ENCODE measurements at places on chromosomes 7 and 10.

GRCh38 chr7:70355198-70356020, 757.1 kb downstream of the AUTS2 start:
- no peak for DNase-seq

- no peak for DNase-seq
Measured at GRCh38 chr7:140026935-140027334, 35.8 kb downstream of the PARP12 start.

DNA sequence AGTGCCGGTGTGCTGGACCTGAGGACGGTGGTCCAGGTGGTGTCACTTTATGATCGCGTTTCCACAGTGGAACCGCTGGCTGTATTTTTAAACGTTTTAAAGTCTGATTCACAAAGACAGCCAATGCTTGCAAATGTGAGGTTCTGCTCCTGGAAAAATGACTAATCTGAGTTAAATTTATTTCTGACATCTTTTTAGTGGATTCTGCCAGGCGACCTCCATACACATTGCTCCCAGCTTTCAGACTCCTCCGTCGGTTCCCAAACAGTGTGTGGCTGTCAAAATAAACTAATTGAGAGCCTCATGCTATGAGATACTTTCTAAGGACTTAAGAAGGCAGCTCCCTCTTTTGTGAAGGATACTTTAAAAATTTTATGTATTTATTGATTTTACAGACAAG, 12.7 kb upstream of the TTYH3 start:
- DNase-seq: peak; percentile 44

DNA sequence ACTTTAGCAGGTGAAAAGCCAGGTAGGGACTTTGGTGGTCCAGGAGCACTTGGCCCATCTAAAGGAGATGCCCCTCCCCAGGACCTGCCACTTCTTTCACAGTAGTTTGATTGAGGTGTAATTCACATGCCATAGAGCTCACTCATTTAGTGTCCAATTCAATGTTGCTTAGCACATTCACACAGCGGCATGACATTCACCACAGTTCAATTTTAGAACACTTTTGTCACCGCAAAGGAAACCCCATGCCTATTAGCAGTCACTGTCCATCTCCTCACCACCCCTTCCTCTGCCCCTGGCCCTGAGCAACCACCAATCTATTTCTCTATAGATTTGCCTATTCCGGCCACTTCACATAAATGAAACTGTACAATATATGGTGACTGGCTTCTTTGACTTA, 211.6 kb upstream of the ZMIZ1 start:
- DNase-seq: no peak

GRCh38 chr10:58174831-58175230, 92.9 kb downstream of the IPMK start:
- no peak for DNase-seq

DNA sequence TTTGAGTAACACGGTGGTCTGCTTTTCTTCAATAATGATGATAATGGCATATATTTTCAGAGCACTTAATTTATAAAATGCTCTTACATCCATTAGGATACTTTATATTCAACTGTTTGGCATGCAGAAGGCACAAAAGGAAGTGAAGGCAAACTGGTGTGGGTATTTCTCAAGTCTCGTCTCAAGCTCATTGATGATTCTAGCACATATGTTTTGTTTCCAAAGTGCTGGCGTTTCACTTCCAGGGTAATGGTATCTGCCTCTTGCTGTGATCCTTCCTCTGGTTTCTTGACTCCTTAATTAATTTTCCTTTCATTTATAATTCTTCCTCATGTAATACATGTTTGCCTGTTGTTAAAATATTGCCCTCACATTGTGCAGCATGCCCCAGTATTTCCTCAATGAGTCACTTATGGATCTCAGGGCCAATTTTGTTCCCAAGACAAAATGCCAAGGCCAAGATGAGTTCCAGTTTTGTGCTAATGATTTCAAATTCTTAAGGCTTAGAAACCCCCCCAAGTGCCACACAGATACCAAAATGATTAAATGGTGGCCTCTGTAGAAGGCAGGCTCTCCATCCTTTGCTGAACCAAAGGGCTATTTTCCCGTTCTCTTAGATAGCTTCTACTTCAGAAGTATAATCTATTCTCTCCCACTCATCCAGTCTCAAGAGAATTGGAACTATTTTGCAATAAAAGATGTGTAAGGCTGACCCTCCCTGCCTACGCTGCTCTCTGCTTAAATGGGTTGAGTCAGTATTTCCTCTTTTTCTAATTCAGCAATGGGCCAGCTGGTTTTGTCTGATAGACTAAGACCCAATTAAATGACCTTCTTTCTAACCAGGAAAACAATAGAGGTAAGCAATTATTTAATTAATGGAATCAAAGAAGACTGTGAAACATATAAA, 171.2 kb downstream of the ZNF365 start:
- DNase-seq: peak; percentile 47

- no peak for DNase-seq
Measured at GRCh38 chr10:72719941-72720592, 28.1 kb downstream of the MCU start.

DNA sequence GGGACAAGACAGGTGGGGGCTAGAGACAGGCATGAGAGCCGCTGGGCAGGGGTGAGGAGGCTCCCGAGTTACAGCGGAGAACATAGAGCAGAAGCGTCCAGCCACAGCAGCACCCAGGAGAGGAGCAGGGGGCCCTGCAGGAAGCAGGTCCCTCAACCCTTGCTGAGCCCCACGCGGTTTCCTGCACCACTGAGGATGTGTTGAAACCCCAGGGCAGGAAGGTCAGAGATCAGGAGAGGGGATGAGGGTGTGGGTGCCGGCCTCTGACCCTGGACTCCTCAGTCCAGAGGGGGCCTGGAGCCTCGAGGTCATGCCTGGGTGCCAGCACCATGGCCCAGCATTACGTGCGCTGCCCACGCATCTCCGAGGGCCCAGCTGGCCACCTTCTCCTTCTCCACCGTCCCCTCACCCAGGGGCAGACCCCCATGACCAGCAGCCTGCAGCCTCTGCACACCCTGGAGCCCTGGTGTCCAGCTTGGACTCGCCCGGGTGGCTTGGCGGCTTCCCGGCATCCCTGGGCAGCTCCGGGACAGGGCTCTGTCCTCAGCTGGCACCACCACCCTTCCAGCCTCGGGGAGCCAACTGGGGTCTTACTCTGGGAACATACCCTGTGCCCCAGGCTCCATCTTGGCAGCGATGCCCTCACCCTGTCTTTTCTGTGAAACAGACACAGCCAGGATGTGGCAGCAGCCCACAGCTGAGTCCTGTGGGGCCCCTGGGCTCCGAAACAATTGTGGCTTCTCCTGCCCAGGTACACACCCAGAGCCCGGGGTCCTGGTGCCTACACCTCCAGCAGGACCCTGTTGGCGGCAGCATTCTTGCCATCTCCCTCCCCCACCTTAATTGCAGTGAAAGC, 52.0 kb downstream of the STK32C start:
- DNase-seq: no peak

DNA sequence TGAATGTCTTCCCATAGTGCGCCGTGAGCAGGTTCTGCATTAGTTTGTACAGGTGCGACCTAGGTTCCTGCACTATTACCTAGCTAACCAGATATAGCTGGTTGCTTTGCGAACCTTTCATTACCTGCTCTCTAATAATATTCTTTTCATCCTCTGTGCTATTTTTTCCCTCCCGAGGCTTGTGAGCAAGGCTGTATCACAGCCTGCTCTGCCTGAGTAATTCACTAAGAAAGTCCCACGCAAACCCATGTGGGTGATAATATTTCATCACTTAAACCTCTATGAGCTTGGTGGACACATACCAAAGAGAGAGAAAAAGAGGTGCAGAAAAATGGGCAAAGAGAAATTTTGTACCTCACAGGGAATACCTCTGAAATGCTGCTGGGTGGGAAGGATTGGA, 8.4 kb downstream of the INHBA start:
- no peak for DNase-seq

- peak; percentile 64 for DNase-seq
Measured at GRCh38 chr7:1611708-1612241, 41.9 kb upstream of the PSMG3 start.

DNA sequence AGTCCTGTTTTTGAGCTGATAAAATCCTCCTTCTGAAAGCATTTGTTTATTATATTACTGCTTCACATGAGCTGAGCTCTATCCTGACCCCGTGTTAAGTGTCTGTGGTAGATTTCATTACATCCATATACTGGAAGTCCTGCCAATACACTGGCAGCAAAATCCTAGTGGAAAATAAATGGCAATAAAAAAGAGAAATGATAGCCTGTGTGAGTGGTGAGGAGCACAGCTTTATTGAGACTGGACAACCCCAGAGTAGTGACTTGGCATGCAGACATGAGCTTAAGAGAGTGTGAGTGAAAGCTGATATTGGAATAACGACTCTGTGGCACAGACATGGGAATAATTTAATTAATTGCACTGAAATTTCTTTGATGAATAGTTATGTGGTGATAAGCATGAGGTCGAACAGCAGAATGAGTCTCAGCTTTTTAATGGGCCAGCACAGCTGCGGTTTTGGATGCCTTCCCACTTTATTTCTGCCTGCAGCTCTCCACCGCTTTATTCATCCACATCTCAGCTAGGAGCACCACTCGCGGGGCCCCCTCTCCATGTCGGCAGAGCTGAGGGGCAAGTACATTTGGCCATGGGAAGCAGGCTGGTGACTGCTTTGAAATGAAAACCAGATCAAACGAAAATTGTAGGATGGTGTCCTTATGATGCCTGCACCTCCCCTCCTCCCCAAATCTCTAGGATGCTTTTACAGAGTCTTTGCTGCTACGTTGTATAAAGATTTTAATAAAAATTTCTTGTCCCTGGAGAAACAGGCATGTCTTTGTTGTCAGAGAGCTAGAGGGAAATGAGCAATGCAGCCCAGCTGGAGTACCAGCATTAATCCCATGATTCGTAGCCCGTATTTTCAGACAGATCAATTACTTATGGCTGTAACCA, 494.3 kb downstream of the AUTS2 start:
- DNase-seq: peak; percentile 39

DNA sequence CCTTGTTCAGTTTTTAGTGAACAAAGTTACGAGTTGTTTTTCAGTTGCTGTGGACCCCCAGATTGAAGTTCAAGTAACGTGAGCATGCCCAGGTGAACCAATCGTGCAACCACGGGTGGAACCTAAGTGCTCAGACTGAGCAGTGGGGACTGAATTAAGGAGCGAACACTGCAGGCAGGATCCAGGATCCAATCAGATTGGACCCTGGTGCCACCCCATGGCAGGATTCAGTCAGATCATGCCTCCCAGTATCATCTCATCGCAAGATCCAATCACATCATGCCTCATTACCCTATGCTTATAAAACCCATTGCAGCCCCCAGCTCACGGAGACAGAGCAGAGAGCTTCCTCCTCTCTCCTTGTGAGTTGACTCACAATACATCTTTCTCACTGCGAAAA, 80.9 kb downstream of the PFKFB3 start:
- DNase-seq: no peak

- DNase-seq: no peak
Measured at GRCh38 chr7:149622444-149623210, 125.0 kb upstream of the ZNF746 start.

DNA sequence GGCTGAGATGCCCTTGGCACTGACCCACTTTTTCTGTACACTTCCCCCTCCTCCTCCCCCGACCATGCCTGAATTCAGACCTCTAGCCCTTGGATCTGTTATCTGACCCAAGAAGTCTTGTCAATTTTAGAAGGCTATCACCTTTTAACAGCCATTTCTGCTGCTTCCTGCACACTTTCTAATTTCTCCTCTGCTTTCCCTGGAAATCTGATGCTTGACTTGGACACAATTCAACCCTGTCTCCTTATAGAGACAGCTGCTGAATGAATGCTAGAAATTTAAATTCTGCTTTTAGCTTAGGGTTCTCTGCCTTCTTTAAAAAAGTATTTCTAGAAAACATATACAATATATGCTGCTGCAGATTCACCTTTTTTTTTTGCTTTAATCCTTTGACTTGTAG, 417.9 kb upstream of the KLF6 start:
- no peak for DNase-seq

GRCh38 chr7:33714208-33714607, 191.1 kb upstream of the BMPER start:
- DNase-seq: no peak

GRCh38 chr10:97898429-97898828, 48.8 kb downstream of the GOLGA7B start:
- DNase-seq: no peak

Measured in iris pigment epithelial cell (primary cell).